Left kidney (tissue), 8 donors: ENCODE measurements at places on chromosomes 12 and 14. TPM values are rescaled to one million over a fixed set of nuclear protein-coding genes. Genes with fewer than 3 reads are reported as not detected.

LRFN5 gene
- 13.4 TPM for polyA plus RNA-seq

GALNT4 gene
- polyA plus RNA-seq: 8.7 TPM

EPYC gene
- not detected for polyA plus RNA-seq

ZFYVE21 gene
- 54.0 TPM for polyA plus RNA-seq

LIN7A gene
- polyA plus RNA-seq: 21.8 TPM

GNPNAT1 gene
- 38.0 TPM for polyA plus RNA-seq

MIP gene
- polyA plus RNA-seq: 0.17 TPM

CLEC4C gene
- polyA plus RNA-seq: 0.23 TPM

FAM90A1 gene
- 3.8 TPM for polyA plus RNA-seq

SLC39A5 gene
- 51.0 TPM for polyA plus RNA-seq

DNA sequence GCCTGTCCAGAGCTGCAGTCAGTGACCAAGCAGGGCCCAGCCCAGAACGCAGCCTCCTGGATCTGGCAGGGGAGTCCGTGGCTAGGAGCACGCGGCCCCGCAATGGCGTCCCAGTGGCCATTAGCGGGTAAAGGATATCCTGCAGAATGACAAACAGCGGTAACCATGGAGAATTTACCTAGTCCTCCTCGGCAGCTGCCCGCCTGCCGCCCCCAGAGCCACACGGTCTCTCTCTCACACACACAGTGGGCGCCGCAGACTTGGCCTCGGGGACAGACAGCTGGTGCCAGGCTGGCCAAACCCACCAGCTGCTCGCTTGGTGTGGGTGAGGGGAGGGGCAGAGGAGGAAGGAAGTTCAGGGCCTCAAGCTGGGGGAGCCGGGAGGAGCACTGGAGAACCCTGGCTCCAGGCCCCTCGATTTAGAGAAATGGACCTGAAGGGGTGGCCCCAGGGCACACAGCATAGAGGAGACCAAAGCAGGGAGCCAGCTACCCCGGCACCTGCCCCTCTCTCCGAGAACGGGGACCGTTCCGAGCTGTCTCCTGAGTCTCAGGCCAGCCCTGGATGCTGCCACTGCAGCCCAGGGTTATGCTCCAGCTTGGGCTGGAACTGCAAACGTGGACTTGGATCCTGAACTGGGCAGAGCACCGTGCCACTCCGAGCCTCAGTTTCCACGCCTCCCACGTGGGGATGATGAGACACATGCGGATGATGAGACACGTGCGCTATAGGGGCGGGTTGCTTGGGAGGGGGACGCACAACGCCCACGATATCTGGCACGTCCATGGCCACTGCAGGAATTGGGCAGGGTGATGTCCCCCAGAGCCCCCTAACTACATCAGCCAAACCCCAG is 3.4 kb downstream of the CDK2AP1 start:
- DNase-seq: no peak

DNA sequence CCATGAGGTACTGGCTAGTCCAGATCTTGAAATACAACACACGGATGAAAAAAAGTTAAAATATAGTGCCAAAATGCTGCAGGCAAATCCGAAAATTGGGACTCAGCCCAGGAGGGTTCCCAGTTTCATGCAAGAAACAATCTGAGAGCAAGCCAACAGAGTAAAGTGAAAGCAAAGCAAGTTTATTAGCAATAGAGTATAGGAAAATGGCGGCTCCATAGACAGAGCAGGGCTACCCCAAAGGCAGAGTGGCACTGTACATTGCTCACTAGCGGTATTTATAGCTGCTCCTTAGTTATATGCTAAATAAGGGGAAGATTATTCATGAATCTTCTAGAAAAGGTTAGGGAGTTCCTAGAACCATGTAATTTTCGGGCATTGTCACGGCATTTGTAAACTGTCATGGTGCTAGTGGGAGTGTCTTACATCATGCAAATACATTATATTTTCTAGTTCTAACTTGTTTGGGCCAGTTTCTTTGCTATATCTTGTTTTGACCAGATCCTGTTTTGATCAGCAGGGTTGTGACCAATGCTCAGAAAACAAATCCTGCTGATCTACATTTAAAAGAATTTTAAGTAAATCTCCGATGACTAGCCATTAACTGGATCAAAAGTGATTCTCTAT is 29.1 kb downstream of the RECQL start:
- no peak for DNase-seq

DNA sequence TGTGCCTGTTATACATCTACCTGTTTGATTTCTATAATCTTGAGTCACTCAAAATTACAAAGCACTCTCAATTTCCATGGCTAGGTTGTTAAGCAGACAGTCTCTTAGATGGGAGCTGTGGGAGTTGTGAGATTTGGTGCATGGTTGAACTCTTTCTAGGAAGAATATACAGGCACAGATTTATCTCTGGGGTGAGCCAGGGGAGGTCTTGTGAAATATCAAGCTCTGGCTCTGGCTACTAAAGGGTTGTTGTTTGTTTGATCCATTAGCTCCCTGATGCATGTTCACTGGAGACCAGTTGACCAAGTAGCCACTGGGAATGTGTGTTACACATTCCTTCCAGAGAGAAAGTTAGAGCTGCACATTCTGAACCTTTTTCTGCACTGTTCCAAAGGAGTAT is 117.2 kb upstream of the HMGA2 start:
- no peak for DNase-seq

GRCh38 chr12:9244894-9245293 is 36.7 kb upstream of the PZP start:
- no peak for DNase-seq

GRCh38 chr12:53670308-53670707 is 5.6 kb downstream of the ATP5MC2 start:
- no peak for DNase-seq

- no peak for DNase-seq
Measured at GRCh38 chr14:91009501-91010152, 50.8 kb downstream of the RPS6KA5 start.

- DNase-seq: no peak
Measured at GRCh38 chr12:3559601-3560294, 68.7 kb downstream of the PRMT8 start.

DNA sequence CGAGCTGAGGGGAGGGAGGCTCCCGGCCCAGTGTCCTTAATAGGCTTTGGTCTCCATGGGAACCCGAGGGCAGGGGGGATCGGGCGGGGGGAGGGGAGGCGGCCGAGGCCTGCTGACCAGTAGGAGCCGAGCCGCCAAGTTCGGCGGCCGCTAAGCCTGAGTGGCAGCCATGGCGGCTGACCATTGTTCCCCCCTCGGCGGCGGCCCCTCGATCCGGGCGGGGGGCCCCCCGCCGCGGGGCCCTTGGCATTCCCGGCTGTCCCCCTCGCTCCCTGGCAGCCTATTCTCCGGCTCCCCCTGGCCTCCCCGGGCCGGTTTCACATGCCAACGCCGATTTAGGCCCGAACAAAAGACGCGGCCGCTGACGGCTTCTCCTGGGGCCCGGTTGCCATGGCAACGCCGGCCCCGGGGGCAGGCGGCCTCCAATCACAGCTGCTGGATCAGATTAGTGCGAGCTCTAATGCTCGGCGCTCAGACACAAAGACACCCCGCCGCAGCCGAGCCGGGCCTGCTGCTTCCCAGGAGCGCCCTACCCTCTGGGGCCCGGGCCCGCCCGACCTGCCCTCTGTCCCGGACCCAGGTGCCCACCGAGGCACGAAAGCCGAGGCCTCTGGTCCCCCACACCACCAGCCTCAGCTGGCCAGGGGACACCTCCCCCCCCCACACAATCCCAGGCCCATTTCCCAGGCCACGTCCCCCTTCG is 7.3 kb downstream of the MSI1 start:
- DNase-seq: peak; percentile 90

GRCh38 chr12:56874821-56875220 is 59.4 kb downstream of the SDR9C7 start:
- no peak for DNase-seq

DNA sequence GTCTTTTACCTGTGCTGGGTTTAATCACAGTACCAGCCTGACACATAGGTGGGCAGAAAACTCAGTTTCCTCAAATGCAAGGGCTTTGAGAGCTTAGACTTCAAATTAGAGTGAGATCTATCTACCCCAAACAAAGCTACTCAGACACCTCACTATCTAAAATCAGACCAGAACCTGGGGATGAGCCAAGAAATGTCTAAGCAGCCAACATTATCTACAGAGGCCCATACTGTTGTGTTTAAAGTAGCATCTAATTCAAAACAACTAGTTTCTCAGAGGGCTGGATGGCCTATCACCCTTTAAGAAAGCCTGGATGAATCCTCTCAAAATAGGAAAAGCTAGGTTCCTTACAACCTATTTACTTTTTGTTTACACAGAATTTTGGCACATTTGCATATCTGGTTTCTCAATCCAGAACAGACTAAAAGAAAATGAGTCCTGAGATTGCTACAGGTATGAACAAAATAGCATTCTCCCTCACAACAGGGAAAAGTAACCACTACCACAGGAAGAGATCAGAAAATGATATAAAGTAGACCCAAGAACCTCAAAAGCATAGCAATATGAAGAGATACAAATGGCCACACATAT is 142.4 kb downstream of the ZFP36L1 start:
- no peak for DNase-seq

DNA sequence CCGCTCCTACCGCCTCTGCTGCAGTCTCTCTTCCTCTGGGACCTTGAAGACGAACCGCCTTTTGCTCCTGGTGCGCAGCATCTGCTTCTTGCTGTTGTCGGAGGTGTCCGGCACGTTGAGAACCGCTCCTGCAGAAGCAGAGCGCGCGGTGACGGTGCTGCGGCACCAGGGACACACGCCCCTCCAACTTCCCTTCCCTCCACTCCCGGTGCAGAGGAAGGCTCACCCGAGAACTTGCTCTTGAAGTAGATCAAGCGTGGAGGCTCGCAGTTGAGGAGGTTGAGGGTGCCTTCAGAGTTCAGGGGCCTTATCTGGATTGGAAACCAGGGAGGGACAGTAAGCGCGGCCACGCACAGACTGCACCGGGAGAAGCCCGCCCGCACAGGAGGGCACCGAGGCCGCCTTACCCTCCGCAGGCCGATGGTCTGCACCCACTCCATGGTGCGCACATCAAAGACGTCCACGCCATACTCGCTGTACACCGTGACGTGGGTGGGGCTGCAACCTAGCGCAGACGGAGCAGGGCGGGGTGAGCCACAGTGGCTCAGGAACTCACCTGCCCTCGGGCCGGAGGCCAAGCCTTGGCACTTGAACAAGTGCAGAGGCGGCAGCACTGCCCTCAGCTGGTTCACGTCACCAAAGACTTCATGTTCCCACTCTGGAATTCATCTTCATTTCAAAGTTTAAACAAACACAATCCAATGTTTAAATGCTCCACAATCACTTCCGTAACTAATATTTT is 17.5 kb downstream of the AMN start:
- no peak for DNase-seq

DNA sequence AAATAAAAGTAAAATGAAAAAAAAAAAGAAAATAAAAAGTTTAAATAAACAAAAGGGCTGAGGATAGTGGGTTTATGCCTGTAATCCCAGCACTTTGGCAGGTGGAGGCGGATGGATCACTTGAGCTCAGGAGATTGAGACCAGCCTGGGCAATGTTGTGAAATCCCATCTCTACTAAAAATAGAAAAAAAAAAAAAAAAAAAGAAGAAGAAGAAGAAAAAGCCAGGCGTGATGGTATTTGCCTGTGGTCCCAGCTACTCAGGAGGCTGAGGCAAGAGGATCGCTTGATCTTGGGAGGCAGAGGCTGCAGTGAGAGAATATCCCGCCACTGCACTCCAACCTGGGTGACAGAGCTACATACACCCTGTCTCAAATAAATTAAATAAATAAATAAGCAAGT is 3.9 kb downstream of the TAOK3 start:
- no peak for DNase-seq

DNA sequence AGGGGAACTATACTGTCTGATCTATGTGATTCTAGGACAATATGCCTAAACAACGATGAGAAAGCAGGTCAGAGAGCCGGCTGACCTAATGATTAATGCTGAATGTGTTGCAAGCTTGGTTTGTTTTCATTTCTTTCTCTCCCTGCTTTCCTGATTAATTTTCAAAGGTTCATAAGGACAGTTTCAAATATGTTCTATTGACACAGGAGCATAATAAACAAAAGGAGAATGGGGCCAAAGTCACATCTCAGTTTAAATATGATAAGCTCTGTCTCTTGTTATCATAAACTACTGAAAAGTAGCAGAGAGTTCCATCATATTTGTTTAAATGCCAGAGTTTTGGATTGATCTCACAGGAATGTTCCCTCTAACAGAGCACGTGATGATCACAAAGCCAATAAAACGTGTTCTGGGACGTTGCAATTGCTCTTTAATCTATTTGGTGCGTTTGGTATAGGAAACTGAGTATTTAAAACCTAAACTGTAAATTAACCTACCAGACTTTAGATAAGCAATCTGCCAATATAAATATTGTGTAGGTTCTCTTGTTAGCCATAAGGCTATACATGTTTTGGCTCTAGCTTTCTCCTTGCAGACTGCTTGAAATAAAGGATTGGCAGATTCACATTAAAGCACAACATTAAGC is 3.7 kb upstream of the HSD17B6 start:
- DNase-seq: no peak

- DNase-seq: no peak
Measured at GRCh38 chr12:124573839-124574786, 6.7 kb upstream of the NCOR2 start.

GRCh38 chr12:49964849-49965624 is 3.4 kb downstream of the AQP5 start:
- DNase-seq: no peak

GRCh38 chr12:67439611-67440010 is 170.5 kb downstream of the CAND1 start:
- DNase-seq: no peak

GRCh38 chr12:56151672-56152131 is 685 bp upstream of the MYL6B start:
- DNase-seq: peak; percentile 49

- peak; percentile 29 for DNase-seq
Measured at GRCh38 chr12:402029-402389, 565 bp downstream of the CCDC77 start.

- DNase-seq: no peak
Measured at GRCh38 chr12:43306066-43306465, 245.9 kb downstream of the ADAMTS20 start.

DNA sequence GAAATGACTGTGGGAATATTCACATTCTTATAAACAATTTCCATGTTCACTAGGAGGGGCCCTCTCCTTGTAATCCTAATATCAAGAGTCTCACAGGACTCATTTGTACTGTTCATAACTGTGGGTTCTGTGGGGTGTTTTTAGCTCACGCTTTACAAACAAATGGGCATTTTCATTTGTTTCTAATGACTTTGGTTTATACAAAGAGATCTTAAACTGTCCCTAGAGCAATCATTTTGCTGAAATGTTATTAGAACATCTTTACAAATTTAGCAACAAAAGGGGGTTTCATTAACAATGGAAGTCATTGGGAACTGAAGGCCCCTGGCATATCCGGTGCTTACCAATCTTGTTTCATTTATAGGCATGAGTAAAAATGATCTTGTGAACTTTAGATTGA is 370.5 kb downstream of the TRHDE start:
- DNase-seq: no peak

- peak; percentile 29 for DNase-seq
Measured at GRCh38 chr14:58484176-58484575, 56.7 kb downstream of the KIAA0586 start.
